ENCODE measurements at places on chromosomes 2 and 18.

DNA sequence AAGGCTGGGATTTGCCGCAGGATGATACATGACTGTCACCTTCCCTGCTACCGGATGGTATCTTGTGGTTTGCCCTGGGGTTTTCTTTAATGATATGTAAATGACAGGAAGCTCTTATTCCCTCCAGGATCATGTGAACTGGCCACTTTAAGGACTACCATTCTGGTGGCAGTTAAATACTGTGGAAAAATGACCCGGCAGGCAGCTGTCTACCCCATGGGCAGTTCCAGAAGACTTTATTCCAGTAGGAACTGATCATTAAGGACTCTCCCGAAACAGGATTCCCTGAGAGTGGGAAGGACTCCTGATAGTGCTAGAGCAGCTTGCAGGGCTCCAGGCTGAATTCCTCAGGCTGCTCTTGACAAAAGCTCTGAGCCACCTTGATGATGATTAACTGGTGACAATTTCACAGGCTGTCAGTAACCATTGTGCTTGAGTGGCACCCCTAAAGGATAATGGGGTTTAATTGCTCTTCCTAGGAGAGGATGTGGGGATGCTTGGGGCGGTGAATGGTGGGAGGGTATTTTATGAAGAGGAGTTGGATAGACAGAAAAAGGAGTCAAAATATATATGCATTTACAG is 212.0 kb downstream of the CPS1 start:
- no peak for DNase-seq

DNA sequence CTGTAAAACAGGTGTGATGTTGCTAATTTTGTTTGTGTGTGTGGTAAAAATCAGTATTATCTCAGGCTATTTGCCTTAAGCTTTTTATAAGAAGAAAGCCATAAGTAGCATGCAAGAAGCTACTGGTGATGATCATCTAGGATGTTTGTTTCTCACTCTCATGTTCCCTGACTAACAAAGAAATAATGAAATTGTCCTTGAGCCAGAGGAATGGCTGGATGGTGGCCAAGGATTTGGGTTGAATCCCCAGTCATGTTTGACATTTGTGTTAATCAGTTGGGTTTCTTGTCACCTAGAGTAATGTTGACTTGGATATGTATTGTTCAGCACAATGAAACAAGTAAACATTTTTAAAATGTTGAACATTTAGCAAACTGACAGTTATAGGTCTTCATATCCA is 496.8 kb upstream of the ZEB2 start:
- DNase-seq: no peak

DNA sequence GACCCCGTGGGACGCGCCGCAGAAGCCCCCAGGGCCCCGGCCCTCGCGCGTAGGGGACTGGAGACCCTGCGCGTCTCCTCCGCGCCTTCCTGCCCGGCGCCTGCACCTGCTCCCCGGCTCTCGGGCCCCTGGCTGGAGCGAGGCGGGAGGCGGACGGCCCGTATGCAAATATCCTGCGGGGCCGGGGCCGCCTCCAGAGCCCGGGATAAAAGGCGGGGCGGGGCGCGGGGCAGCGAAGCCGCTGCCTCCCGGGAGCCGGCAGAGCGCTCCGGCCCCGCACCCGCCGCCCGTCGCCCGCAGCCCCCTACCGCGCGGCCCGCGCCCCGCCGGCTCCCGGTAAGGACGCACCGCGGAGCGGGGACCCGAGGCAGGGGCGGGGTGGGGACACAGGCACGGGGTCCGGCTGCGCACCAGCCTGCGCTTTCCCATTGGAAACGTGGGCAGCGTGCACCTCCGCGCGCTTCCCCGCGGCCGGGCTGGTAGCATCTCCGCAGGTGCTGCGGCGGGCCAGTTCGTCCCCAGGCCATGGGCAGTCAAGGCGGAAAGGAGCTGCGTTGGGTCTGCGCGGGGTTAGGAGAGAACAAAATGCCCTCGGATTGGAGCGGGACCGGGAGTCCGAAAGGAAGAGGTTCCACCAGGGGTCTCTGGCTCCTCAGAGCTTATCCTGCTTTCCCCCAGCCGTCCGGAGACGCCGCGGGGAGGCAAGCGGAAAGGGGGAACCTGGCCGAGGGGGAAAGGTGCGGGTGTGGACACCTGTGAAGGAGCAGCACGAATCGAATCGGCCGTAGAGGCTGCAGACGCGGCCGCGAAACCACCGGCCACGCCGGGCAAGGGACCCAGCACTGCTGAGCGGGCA is at the start of gene ATP6V1C2:
Gene ATP6V1C2 (plus strand): TSS at position 235 of the 856 bp plus-strand sequence. CDS start 1,220 bp downstream, outside the sequence.
- DNase-seq: no peak

- no peak for DNase-seq
These were observed 359.3 kb downstream of the IRS1 start for GRCh38 chr2:226440127-226440918.

GRCh38 chr2:135202751-135203150 is 150.7 kb downstream of the RAB3GAP1 start:
- DNase-seq: no peak

Measured in activated T-helper 1 cell treated with Interleukin-2 at 50 U/mL for 16 hours (primary cell).